ENCODE measurements at places on chromosomes 2 and 18. TPM values are rescaled to one million over a fixed set of nuclear protein-coding genes. Genes with fewer than 3 reads are reported as not detected.

AQP12A gene
- not detected for total RNA-seq

TMEM163 gene
- 4.7 TPM for total RNA-seq

PPP3R1 gene
- total RNA-seq, result 24.1 TPM

ARHGEF33 gene
- not detected for total RNA-seq

ANKRD30B gene
- not detected for total RNA-seq

STAT4 gene
- not detected for total RNA-seq

PSMD1 gene
- total RNA-seq, result 92.1 TPM

CBLN2 gene
- total RNA-seq, result not detected

MAP2 gene
- 0.97 TPM for total RNA-seq

DSG4 gene
- total RNA-seq, result 8.3 TPM

GALNT5 gene
- total RNA-seq, result not detected

MTCL1 gene
- total RNA-seq, result 0.43 TPM
